ENCODE measurements at places on chromosomes 2 and 18. TPM values are rescaled to one million over a fixed set of nuclear protein-coding genes. Genes with fewer than 3 reads are reported as not detected.

DNA sequence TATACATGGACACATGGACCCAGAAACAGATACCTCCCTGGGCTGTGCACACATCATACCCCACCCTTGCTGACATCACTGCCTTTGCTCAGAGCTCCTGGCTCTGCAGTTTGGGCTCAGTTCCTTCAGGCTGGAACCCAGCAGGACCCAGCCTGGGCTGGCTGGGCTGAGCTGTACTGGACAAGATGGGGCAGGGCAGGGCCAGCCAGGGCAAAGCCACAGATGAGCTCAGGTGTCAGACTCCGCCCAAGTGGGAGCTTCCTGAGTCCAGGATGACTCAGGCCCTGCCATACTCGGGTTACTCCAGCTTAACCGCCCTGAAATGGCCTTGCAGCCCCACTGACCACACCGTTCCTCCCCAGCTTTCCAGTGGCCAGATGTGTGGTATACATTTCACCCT is 284.9 kb downstream of the OSR1 start:
- no peak for DNase-seq

DNA sequence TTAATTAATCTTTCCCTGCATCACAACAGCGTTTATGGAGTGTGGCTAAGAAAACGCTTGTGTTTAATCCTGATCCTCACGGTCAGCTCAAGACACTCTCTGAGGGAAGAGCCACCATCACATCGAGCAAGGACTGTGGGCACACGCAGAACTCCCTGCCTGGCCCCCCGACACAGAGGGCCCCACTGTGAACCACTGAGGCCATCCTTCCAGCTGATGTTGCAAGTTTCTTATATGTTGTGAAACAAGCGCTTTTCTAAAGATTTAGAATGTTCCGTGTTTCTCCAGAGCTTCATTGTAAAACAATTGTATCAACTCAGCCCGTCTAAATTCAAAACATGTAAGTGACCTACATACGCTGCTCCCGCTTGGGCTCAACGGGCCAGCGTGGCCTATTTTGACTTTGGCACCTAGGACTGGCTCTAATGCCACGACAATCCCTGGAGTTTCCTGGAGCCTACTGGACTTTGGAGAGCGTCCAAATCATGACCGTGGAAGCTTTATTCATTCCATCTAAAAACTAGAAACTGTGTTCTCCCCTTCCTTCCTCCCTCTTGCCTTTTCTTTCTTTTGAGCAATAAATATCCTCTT is 34.9 kb downstream of the SERPINE2 start:
- no peak for DNase-seq

- DNase-seq: peak; percentile 73
These were observed 6.1 kb downstream of the CABLES1 start for GRCh38 chr18:23141104-23141999.

DNA sequence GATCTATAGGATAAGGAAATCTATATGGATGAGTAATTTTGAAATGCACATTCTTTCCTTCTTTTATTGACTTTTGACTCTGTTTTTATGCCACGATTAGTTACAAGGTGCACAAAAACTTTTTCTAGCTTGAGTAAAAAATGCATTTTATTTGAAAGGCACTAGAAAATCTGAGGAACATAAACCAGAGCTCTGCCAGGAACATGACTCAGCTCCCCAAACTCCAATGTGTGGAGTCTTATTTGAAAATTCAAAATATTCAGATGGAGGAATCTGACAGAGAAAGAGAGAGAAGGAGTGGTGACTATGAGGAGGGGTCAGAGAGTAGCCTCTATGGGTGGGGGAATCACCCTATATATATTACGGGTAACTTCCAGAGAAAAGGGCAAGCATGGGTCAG is 231.0 kb downstream of the DCC start:
- DNase-seq: no peak

GRCh38 chr2:216108967-216109921 is at the start of gene XRCC5:
XRCC5 (plus strand) TSS chr2:216109348; CDS start chr2:216109437, 89 bp downstream.
- DNase-seq: peak; percentile 95

- no peak for DNase-seq
These were observed 126.3 kb upstream of the TPO start for GRCh38 chr2:1286929-1287328.

The CUL3 gene
- total RNA-seq: 51.4 TPM

The LCT gene
- total RNA-seq: not detected

DNA sequence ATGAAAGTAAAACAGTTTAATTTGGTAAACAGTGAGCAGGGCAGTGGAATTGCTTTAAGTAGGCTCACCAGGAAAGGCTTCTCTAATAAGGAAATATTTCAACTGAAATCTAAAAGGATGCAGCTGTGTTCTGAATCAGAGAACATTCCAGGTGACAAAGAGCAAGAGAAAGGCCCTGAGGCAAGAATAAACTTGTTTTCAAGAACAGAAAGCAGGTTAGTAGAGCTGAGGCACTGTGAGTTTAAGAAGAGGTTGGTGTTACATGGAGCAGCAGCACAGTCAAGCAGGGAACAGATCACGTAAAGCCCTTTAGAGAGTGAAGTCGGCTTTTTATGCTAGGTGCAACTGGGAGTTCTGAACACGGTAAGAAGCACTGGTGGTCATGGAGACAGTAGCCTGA is 57.0 kb upstream of the SCN1A start:
- no peak for DNase-seq

GRCh38 chr2:108074946-108075345 is 88.6 kb downstream of the SLC5A7 start:
- DNase-seq: no peak

- DNase-seq: no peak
These were observed 72.6 kb downstream of the TMEFF2 start for GRCh38 chr2:192122141-192122540.

GRCh38 chr2:12043131-12043530 is 296.7 kb downstream of the LPIN1 start:
- DNase-seq: no peak

The C2orf92 gene
- total RNA-seq: 3.0 TPM

DNA sequence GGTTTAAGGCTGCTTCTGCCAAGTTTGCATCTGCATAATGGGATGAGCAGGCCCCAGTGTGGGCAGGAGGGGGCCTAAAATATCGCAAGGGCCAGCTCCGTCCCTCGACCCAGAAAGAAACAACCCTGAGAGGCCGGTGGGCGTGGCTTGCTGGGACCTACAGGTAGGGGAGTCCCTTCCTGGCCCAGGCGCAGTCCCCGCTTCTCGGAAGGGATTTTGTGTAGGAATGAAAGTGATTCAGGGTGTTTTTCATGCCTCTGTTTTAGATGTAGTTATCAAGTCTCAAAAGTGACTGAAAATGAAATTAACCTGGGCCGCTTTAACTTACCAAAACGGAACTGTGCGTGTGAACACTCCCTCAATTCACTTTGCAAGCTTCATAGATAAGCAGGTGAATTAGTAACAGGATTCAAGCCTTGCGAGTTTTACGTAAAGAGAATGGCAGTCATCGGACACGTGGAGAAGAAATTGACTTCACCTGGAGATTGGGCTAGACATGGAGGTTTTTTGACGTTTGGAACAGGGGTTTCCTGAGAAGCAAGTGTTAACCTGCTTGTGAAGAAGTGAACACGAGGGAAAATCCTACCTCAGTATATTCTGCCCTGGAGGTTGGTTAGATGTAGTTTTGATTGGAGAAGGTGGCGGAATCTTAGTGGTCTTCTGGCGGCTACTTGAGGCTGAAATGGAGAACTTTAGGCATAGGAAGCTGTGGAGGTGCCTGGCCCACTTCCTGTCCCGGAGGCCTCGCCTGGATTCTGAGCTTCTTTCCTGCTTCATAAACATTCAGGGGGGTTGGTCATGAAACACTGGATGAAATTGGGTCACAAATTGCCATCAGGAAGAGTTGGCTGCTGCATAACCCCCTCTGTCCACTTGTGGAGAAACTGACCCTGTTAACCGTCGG is 1.7 kb downstream of the NCK2 start:
- no peak for DNase-seq

The RESP18 gene
- not detected for total RNA-seq

The NPPC gene
- 0.82 TPM for total RNA-seq

- DNase-seq: no peak
These were observed 56.4 kb upstream of the PPP1CB start for GRCh38 chr2:28695245-28695647.

- DNase-seq: no peak
These were observed 712.8 kb downstream of the SOCS6 start for GRCh38 chr18:71001597-71001996.

DNA sequence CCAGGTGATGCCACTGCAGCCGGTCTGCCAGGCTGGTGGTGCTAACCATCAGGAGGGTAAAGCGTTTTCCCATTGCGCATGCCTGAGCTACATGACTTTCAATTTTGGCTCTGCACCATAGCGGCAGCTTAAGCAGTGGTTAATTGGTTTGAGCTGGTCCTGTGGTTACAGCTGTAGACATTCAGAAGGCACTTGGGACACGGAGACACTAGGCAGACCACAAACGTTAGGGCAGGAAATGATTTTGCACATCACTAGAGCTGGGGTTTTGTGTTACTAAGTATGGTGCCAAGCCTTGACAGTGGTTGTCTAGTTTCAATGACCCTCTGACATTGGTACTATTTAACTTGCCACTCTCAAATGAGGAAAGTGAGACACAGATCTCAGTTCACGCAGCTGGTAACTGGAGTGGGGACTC is 28.9 kb upstream of the CNOT11 start:
- DNase-seq: no peak

DNA sequence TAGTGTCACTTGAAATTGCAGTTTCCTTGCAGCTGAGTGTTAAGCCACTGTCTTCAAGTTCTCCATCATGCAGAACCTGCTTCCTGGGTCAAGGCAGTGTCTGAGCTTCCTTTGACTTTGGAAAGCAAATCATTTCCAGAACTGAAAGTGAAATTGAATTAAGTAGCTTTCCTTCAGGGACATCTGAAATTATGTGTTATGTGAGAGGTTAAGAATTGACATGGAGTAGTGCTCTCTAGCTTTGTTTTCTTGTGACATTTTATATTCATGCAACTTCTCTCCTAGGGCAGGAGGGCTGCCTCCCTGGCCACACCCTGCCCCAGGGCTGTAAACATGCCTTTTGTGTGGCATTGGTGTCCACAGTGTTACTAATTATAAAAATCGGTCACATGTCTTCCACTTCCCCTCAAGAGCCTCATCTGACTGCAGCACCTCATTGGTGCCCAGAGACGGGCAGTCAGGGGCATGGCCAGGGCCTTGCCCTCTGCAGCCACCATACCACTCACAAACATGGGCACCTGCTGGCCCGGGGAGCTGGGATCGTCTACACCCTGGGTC is 14.4 kb downstream of the RAB12 start:
- no peak for DNase-seq

Measured in right atrium auricular region (tissue), 2 donors.